ENCODE measurements at places on chromosomes 2 and 18.

- DNase-seq = no peak
Observed at GRCh38 chr2:48174503-48174902, 268.2 kb upstream of the FBXO11 start.

DNA sequence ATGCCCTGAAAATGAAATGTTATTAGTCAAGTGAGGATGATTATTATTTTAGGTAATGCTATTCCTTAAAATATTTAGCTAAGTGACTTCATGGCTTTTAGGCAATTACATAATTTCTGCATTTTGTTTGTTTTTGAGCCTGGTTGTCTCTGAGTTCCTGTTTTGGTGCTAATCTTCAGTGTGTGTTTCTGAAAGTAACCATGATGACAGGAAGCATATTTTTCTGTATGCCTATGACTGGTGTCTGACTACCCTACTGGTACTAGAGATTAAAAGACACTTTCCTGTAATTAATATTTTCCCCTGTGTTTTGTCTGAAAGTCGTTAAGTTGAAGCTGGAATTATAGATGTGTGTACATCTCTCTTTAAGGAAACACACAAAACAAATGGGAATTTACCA lies 295.0 kb upstream of the SPRED2 start:
- no peak for DNase-seq

DNA sequence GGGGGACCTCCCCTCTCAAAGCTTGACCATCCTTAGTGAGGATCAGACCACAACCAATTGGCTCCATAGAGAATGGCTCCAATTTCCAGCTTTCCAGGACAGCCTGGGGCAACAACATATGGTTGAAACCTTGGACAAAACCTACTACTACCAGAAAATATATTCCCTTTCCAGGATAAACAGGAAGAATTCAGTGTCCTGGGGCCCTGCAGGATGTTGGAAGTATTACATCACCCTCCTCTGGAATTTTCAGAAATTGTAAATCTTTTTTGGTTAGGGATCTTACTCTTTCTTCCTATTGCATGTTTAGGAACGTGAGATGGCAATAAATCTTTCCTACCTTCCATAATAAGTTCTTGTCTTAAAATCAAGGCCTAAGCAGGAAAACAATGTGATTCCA lies 158.9 kb upstream of the MEIS1 start:
- DNase-seq = no peak

- no peak for DNase-seq
Observed at GRCh38 chr2:231373786-231374349, 21.6 kb upstream of the B3GNT7 start.

GRCh38 chr18:48955830-48956261 lies 5.1 kb upstream of the SMAD7 start:
- DNase-seq = no peak

GRCh38 chr2:184270660-184271059 lies 327.7 kb upstream of the ZNF804A start:
- no peak for DNase-seq

GRCh38 chr2:59032499-59032898 lies 791.4 kb upstream of the FANCL start:
- DNase-seq = no peak

DNA sequence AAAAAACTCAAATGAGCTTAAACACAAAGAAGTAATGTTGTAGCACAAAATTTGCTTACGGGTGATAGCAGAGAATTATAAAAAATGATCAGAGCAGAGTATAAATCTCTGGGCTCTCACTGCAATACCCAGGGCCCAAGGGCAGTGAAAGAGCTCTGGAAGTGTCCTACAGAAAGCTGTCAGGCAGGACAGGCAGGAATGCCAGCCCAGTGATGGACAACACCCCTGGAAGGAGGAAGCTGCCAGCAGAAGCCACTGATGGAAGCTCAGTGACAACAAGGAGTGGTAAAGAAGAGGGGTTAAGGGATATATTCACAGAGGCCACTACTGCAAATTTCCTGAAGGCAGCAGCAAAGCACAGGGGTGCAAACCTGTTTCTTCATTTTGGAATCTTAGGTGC lies 214.9 kb downstream of the L3MBTL4 start:
- DNase-seq = no peak

DNA sequence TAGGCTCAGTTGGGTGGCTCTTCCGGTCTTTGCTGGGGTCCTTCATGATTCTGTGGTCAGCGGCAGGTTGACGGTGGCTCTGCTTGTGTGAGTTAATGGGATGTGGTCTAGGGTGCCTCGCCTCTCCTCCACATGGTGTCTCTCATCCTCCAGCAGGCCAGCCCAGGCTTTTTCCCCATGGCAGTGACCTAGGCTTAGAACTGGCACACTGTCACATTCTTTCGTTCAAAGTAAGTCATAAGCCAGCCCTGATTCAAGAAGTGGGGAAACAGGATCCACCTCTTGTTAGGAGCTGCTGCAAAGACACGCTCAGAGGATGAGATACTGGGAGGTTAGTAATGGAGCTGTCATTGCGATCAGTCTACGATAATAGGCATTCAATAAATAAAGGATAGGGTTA lies 46.0 kb upstream of the CTIF start:
- DNase-seq = no peak

DNA sequence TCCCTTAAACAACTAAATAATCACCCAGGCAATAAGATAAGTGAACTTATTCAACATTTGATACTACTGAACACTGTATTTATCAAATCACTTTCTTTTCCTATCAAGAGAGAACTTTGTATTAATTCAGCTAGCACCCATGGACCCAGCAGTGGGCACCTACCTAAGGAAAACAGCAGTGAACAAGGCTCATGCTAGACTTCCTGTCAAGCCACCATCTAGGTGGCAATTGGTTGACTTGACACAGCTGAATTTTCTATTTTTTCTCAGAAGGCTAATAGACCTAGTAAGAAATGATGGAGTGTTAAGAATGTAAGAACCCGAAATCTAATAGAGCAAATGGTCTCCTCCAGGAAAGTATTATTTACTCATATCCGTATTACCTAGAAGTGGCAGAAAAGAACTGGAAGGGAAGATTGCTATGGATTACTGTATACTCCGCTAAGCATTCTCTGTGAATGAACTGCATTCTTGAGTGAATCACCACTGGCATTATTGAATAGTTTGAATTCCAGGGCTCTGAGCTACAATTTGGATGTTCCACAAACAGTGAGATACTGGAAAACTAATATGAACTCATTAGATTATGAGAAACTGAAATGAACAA lies 988.2 kb upstream of the CDH2 start:
- no peak for DNase-seq

GRCh38 chr2:71962911-71963694 lies 184.6 kb downstream of the CYP26B1 start:
- DNase-seq = no peak

DNA sequence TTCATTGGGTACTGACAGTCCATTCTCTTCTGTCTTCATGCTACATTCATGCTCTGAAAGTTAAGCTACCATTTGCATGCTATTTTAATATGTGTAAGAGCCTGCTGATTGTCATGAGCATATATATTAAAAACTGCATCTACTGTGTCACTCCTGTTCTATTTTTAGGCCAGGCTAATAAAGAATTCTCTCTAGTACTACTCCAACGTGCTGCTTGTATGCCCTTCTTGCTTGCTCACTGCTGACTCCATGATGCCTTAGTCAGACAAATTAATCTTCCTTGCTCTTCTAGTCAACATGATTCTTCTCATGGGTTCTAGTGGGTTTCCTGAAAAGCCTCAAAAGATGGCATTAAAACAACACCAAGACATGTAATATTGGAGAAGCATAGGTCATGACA lies 1600.1 kb downstream of the DPP10 start:
- DNase-seq = no peak

- DNase-seq = no peak
Observed at GRCh38 chr2:172586245-172586891, 30.5 kb downstream of the PDK1 start.

DNA sequence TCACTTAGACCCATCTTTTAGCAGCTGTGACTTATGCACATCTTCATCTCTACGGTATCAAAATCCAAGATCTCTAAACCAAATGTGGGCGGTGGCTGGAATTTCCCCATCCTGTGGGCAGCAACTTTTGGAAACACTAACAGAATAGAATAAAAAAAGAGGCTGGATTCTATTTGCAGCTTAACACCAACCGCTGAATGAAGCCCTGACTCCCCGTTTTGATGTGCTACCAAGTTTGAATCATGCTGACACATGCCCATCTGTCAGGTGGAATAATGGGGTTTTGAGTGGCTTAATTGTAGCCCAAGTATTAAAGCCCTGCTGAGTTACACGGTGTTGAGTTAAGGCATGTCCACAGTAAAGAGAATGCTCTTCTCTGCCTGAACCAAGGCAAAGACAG lies 165.2 kb downstream of the MTCL1 start:
- no peak for DNase-seq

- no peak for DNase-seq
Observed at GRCh38 chr2:64787698-64788097, 134.0 kb upstream of the SERTAD2 start.

GRCh38 chr2:67974559-67975430 lies 88.0 kb downstream of the C1D start:
- no peak for DNase-seq

- DNase-seq = no peak
Observed at GRCh38 chr2:9199716-9200632, 6.6 kb upstream of the ASAP2 start.

GRCh38 chr2:117997872-117998454 lies 15.9 kb downstream of the CCDC93 start:
- no peak for DNase-seq

DNA sequence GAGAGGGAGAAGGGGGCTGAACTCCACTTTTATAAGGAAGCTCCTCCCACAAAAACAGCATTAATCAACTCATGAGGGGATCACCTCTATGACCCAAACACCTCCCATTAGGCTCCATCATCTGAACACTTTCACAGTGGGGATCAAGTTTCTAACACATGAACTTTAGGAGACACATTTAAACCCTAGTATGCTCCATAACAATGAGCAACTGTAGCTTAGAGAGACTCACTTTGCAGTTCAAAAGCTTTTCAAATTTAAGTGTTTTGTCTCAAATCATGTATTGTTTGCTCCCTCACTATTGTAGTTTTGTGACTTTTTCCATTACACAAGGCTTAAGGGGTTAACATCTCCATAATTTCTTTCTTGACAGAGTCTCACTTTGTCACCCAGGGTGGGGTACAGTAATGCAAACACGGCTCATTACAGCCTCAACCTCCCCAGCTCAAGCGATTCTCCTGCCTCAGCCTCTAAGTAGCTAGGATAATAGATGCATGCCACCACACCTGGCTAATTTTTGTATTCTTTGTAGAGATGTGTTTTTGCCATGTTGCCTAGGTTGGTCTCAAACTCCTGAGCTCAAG lies 352.7 kb upstream of the CDH20 start:
- DNase-seq = no peak

GRCh38 chr2:207194028-207194427 lies 28.3 kb upstream of the KLF7 start:
- DNase-seq = no peak

- DNase-seq = no peak
Observed at GRCh38 chr18:11237484-11237883, 88.1 kb upstream of the PIEZO2 start.

DNA sequence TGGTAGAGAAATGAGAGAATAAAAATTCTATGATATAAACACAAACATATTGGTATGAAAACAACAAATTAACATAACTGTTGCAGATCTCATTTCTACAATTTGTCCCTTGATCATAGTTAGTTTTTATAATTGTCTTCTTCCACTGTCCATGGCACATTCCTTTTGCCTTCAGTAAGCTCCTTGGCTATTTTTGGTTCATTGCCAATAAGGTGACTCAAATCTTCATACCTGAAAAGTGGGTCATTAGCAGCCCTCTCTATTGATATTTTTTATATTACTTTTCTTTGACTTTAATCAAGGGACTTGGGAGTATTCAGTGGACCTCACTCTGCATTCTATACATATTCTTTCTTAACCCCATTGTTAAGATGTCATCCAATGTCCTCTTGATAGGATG lies 552.9 kb downstream of the TDRD15 start:
- no peak for DNase-seq

DNA sequence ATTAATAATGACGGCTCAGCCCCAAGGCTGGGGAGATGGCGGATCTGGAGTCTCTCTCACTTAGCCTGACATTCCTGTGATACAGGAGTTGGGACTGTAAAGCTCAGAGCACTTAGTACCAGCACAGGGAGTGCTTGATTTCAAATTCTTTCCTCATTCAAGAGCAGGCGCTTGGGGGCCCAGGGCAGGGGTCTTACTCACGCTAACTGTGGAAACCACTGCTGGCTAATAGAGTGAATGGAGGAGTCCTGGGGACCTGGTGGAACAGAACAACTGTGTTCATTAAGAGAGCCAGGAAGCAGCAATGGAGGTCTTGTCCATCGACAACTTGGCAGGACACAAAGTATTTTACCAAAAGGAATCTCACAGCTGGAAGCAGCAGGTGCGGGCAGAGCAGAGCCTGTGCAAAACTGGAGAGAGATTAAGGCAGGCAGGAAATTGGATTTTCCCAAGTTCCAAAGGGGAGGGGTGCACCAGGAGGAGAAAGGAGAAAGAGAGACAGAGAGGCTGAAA lies 358.9 kb downstream of the TNS1 start:
- no peak for DNase-seq

DNA sequence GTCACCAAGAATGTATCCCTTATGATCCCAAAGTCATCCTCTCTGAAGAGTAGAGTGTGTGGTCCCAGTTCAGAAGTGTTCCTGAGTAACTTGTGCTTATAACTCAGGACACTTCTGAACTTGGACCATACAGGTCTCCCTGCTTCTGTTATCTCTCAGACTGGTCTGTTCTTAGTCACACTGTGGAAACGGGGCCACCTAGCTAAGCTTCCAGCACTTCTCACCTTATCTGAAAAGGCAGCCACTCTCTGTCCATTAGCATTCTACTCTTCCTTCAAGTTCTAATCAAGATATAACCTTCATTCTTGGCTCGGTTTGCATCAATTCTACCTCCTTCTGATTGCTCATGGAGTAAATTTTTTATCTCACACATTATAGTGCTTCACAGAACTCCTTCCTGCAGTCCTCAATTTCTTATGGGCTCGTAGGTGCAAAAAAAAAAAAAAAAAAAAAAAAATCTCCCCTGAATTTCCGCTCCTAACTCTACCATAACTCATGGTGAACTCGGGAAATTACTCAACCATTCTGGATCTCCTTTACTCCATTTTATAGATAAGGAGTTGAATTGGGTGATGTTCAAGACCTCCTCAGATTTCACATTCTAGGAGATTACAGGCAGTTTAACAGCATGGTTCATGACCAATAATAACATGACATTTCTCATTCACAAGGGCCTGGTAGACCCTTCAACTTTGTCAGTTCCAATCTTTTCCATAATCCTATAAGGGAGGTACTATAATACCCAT lies 108.4 kb downstream of the TACR1 start:
- no peak for DNase-seq

DNA sequence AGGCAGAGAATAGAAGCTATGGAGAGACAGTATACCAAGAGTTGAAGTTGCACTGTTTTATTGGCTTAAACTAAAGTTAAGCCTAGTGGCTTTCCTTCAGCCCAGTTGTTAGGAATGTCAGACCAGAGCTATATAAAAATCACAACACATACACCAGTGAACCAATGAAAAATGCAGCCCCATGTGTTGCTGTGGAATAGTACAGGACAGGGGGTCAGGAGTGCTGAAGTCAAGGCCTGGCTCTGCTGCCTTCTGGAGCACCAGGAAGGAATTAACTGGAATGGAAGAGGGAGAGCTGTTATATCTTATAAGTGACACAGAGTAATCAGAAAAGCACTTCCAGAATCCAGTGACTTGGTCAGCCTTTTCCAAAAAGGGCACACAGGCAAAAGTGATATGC lies 58.9 kb downstream of the OSR1 start:
- no peak for DNase-seq

GRCh38 chr2:45964906-45965305 lies 313.4 kb downstream of the PRKCE start:
- no peak for DNase-seq

- DNase-seq = no peak
Observed at GRCh38 chr18:58860747-58861231, 3.9 kb upstream of the ZNF532 start.

GRCh38 chr2:180999274-180999964 lies 19.0 kb downstream of the UBE2E3 start:
- no peak for DNase-seq

All from stimulated activated CD8-positive, alpha-beta memory T cell treated with anti-CD3 and anti-CD28 coated beads, Interleukin-7, amount 100 ng/mL, for 1 hour (primary cell).